Activated CD4-positive, alpha-beta T cell treated with anti-CD3 and anti-CD28 coated beads for 4 hours (primary cell): ENCODE measurements at places on chromosomes 16 and 17.

- DNase-seq: no peak
Observed at GRCh38 chr17:17361543-17361866, 58.3 kb downstream of the NT5M start.

DNA sequence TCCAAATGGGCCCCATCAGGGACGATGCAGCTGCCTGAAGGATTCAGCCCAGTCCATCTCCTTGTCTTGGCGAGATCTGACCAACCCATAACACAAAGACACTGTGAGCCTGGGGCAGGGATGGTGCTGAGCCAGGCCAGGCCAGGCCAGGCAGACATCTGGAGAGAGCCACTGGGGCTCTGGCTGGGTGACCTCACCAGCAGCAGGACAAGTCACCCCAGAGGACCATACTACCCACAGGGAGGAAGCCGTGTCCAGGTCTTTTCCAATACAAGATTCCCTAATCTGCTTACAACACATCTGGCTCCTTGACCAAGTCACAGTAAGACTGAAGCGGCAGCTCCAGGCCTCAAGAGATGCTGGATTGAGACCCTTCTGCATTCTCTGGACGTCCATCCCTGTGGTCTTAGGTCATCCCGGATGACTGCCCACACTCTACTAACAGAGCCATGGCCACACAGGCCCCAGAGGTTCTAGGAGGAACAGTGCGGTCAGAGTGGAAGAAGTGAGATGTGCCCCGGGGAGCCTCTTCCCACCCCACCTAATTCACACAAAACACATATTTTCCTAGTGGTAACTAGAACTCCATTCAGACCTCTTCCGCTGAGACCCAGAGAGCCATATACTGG, 81.8 kb upstream of the RCVRN start:
- DNase-seq: no peak

DNA sequence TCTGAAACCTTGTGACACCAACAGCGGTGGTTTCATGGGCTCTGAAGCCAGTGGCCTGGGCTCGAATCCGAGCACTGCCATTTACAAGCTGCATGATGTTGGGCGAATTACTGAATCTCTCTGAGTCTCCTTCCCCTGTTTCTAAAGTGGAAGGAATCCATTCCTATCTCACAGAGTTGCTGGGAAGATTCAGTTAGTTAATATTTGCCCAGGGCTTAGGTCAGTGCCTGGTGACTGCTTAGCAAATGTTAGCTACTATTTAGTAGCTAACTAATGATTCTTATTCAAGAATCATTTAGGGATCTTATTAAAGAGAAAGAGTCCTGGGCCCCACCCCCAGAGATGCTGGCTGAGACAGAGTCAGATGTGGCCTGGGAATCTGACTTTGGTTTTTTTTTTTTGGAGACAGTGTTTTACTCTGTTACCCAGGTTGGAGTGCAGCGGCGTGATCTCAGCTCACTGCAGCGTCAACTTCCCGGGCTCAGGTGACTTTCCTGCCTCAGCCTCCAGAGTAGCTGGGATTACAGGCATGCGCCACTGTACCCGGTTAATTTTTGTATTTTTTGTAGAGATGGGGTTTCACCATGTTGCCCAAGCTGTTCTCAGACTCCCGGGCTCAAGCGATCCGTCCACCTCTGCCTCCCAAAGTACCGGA, 33.6 kb upstream of the RAI1 start:
- no peak for DNase-seq

DNA sequence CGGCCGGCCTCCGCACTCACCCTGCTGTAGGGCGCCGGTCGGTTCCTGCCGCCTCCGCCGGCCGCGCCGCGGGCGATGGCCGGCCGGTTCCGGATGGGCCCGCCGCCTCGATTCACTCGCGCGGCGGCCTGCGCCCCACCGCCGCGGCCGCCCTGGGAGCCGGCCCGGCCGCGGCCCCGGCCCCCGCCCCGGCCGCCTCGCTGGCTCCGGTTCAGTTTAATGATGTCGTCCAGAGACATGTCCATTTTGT, 158 bp downstream of the ALYREF start:
- DNase-seq: no peak

DNA sequence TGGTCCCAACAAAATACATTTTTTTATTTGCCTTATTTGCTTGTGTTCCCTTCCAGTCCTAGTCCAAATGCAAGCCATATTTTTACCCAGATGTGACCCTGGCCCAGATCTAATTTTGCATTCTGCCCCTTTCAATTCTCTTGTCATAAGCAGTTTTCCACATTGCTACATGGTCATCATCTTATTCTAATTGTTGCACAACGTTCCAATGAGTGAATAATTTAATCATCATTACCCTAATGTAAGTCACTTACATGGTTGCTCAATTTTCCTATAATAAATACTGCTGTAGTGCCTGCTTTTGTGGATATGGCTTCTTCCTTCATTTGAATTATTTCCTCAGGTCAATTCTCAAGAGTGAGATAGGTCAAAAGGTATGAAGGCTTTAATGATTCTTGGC, 12.8 kb downstream of the RSAD1 start:
- DNase-seq: no peak
